NCI-H1694 (cell line): ENCODE measurements at places on chromosomes 1 and 21.

DNA sequence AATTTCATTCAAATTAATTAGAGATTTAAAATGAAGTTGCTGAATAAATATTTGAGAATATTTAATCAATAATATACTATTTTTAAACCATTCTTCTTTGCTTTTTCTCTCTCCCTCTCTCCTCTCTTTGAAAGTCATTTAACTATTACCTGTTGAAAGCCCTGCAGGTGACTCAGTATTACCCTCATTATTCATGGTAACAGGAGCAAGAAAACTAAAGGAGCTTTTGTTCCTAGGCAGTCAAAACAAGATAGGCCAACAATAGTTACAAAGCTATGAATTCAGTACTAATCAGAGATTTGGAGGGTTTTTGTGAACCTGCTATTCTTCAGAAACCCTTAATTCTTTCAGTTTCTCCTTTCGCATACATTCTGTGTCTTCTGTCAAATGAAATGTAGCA lies 721.3 kb upstream of the NCAM2 start:
- no peak for DNase-seq

DNA sequence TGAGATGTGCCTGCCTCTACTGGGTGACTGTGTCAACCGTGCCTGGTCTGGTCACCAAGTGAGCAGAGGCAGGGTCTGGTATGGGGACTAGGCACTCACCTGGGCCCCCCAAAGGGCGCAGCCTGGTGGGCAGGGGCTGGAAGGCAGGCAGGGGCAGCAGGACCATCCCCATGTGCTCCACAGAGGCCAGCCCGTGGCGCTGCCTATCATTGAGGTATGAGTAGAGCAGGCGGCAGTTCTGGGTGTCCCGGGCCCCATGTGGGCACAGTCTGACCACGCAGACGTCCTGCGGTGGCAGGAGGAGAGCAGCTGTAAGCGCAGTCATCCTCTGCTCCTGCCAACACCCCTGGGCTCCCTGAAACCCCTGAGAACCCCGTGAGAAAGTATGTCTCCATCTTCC lies 23.7 kb downstream of the SPOCD1 start:
- DNase-seq: no peak

- DNase-seq: no peak
Observed at GRCh38 chr1:202204065-202204464, 10.5 kb downstream of the LGR6 start.

DNA sequence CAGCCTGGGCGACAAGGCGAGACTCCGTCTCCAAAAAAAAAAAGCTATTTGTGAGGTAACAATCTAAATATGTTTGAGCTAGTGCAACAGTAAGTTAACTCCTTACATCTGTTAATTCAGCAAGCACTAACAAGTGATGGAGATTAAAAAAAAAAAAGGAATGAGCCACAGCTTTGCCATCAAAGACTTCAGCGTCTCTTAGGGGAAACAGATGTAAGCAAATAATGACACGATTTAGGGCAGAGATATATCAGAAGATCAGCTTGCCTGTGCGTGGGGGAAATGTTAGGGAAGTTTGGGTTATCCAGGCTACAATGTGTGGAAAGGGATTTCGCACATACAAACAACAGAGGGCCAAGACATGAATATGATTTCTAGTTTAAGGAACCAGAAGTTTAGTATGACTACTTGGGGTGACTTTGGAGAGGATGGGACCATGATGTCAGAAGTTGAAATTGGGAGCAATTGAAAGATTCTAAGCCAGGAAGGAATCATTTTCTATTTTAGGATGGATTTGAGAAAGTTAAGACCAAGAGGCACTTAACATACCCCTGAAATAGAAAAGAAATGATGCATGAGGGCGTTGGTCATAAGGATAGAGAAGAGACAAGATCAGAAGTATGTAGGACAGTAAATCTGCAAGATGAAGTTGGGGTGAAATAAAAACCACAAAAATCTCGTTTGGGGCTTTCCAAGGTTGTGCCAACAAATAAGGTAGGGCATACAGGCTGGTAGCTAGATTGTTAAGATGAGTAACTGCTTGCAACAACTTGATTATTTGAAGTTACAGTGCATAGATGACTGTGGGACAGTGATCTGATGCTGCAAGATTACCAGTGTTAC lies 2.4 kb upstream of the BRWD1 start:
- no peak for DNase-seq

DNA sequence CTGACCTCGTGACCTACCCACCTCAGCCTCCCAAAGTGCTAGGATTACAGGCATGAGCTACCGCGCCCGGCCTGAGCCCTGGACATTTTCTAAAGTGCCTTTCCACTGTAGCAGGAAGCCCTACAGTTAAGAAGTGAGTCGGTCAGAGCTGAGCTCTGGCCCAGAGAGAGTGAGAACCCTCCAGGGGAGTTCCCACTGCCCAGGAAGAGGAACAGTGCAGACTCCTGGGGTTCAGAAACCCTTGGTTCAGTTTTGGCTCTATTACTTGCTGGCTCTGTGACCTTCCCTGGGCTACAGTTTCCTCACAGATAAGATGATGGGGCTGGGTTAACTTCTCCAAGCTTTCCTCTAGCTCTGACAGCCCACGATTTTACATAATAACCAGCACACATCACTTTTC lies 20.9 kb downstream of the SLC9A1 start:
- no peak for DNase-seq

- no peak for DNase-seq
Observed at GRCh38 chr21:45267390-45267760, 20.3 kb downstream of the POFUT2 start.

GRCh38 chr1:16720351-16721223 lies 19.7 kb upstream of the RNU1-4 start:
- DNase-seq: no peak

DNA sequence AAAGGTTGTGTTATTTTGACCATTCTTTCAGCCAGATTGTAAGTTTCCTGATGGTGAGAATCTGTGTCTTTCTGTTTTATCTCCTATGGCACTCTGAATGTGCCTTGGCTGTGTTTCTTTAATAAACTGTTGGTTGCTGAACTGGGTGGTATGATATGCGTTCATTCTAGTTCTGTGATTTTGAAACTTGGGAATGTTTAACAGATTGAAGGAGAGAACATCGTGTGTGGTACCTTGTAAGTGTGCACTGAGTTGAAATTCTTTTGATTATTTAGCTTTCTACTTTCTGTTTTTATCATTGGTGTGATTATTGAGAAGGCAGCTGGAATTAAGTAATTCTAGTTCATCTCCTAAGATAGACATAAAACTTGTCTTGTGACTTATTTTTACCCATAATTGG lies 4.6 kb downstream of the BACH1 start:
- DNase-seq: no peak

DNA sequence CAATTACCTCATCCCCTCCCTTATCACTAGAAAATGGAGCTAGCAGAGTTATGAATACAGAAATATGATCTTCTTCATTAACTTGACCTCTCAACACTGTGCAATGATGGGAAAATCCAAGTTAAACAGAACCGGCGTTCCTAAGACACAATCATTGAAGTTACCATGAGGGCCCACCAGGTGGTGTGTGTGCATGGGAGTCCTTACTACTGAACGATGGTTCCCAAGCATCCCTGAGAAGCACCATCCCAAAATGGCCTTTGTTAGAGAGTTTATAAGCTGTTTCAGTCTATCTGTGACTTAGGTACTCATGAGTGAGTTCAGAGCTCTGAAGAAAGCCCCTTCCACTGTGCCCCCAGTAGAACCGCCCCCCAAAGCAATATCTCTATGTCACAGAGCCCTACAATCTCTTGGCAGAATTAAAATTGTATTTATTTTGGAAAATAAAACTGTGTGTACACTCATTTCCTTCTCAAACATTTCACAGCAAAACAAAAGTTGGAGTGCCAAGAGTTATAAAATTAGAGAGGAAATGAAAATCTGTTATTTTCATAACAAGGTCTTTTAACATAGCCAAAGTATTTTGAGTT lies 56.8 kb downstream of the PLD5 start:
- DNase-seq: peak; percentile 83

DNA sequence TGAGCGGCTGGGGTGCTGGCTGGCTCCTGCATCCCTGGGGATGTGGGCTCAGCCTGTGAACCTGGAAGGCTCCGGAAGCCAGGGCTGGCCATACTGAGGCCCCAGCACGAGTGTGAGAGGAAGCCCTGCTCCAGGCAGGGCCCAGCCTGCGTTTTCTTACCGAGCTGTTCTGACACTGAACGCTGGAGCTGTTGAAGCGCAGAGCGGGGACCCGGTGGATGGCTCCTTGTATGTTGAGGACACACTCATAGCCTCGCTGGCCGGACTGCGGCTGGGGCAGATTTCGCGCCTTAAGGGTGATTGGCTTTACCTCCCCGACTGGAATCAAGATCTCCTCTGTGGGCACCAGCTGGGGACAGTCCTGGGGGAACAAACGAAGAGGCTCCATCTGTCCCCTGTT lies 160.0 kb downstream of the PLXNA2 start:
- no peak for DNase-seq

- DNase-seq: peak; percentile 51
Observed at GRCh38 chr1:181504399-181504842, 21.1 kb downstream of the CACNA1E start.

- DNase-seq: no peak
Observed at GRCh38 chr1:215032911-215033526, 49.5 kb upstream of the KCNK2 start.

DNA sequence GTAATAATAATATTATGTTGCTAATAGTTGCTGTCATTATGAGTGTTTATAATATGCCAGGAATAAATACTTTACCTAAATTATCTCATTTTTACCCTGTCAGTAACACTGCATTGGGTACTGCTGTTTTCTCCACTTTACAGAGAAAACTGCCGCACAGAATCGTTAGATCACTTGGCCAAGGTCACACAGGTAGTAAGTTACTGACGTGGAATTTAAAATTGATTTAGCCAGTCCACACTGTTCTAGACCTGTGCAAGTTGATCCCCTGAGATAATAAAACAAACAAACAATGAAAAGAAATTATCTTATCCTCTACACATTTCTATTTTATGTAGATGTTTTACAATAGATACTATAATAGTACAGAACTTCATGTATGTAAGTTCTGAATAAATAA lies 174.1 kb downstream of the ROR1 start:
- DNase-seq: no peak

GRCh38 chr1:65918564-65918963 lies 125.9 kb downstream of the PDE4B start:
- DNase-seq: no peak

DNA sequence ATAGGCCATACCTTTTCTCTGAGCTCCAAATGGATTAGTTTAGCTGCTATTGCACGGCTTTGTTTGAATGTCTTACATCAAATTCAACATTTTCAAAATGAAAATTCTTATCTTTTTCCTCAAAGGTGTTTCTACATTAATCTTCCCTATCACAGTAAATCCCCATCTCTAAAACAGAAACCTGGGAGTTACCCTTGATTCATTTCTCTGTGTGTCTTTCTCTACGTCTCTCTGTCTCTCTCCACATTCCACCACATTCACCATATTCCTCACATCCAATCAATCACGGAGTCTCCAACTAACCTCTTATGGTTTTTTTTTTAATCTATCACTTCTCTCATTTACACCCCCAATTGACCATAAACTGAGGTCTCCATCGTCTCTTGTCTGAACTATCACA lies 24.1 kb downstream of the PTGER3 start:
- DNase-seq: no peak

- DNase-seq: no peak
Observed at GRCh38 chr1:29783508-29784275, 547.4 kb downstream of the PTPRU start.

DNA sequence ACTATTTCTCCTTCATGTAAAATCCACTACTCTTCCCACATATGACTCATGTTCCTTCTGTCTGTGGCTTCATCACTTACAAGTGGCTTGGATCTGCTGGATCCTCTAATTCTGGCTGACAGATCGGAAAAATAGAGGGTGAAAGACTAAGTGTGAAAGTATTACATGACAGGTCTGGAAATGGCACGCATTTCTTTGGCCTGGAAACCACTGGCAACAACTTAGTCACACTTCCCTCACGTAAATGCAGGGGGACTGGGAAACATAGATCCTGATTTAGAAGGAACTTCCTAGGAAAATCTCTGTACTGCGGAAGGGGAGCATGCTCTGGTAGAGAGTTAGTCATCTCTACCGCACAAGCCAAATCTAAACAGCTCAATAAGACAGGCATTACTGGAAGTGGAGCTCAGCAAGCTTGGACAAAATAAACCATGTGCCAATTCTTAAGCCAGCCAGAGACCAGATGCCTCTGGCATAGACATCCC lies 305.4 kb upstream of the PTBP2 start:
- no peak for DNase-seq

- no peak for DNase-seq
Observed at GRCh38 chr1:232628335-232629249, 1.3 kb downstream of the SIPA1L2 start.

- DNase-seq: no peak
Observed at GRCh38 chr1:99131546-99131945, 126.9 kb upstream of the PLPPR5 start.

DNA sequence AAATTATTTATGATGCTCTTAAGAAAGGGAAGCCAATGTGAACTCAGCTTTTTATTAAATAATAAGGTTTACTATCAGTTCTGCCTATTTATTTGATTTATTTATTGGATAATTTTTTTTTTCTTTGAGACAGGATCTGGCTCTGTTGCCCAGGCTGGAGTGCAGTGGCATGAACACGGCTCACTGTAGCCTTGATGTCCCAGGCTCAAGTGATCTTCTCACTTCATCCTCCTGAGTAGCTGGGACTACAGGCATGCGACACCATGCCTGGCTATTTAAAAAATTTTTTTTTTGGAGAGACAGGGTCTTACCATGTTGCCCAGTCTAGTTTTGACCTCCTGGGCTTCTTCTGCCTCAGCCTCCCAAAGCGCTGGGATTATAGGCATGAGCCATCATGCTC lies 21.0 kb upstream of the DNAJC28 start:
- no peak for DNase-seq

DNA sequence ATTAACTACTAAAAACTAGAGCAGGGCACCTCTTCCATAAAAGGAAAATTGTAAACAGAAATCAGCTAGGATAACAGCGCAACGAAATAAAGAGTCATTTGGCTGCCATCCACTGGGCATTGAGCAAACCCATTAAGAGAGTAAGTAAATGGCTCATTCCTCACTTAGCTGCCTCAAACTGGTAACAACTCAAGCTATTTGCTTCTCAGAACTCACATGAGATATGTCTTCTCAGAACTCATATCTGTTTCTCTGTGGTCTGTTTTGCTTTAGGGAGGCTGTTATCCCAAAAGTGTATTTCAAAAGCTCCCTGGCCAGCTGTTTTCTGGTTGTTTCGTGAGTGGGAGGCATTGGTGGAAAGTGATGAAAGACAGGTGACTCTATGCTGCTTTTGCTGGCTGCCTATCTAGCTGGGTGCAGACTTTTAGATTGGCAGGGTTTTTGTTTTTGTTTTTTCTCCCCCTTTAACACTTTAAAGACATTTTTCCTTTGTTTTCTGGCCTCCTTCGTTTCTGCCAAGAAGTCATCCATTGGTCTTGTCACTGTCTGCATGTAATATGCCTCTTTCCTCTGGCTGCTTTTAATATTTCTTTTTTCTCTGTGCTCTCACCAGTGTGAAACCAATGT lies 269.2 kb upstream of the RGS18 start:
- no peak for DNase-seq

GRCh38 chr21:45011911-45012661 lies 62.3 kb upstream of the ADARB1 start:
- no peak for DNase-seq
